Activated CD4-positive, alpha-beta T cell treated with anti-CD3 and anti-CD28 coated beads, Interleukin-2, amount 50 U/mL, for 24 hours (primary cell): ENCODE measurements at places on chromosomes 5 and 9.

DNA sequence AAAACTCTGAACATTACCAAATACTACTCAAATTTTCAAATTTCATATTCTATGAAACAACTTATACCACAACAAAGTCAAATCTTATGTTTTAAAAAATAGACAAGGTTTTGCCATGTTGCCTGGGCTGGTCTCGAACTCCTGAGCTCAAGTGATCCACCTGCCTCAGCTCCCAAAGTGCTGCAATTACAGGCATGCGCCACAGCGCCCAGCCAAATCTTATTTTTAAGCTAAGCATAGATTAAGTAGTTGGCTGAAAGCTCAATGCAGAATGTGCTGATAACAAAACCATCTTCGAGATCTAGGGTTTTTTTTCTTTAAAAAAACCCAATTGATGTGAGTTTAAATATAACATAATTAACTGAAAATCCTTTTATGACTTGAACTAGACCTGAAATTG is 6.4 kb downstream of the LMBRD2 start:
- no peak for DNase-seq

GRCh38 chr5:121006217-121006616 is 542.1 kb downstream of the PRR16 start:
- no peak for DNase-seq

DNA sequence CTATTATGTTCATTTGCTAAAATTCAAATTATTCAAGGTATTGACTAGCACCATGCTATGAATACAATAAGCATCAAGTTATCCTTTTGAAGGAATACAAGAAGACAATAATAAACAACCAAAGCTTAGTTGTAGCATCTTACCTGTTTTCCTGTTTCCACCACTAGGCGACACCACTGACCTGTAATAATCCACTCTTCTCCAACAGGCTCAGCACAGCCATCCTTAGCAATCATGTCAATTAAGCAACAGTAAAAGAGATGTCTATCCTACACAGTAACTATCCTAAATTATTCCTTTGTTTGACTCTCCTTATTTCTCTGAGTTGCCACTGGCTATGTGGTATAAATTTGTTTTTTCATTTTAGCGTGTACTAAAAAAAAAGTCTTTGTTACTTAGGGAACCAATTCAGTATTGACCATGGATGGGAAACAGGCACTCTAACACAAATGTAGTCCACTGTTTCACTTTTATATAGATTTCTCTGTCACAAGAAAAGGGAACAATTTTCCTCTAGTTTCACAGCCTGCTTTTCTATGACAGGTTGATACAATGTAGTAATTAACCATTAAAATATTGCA is 46.2 kb downstream of the PCA3 start:
- DNase-seq, result no peak

- no peak for DNase-seq
Measured at GRCh38 chr5:67620424-67621397, 424.1 kb upstream of the CD180 start.

GRCh38 chr5:38686658-38687057 is 130.2 kb upstream of the LIFR start:
- DNase-seq, result no peak

- no peak for DNase-seq
Measured at GRCh38 chr9:81096625-81097024, 592.7 kb downstream of the TLE1 start.
